Iris pigment epithelial cell (primary cell): ENCODE measurements at places on chromosomes 1 and 21.
A peak's percentile ranks its signal among the peaks of the same experiment; 100 is the strongest.

GRCh38 chr1:234555390-234556024, 54.5 kb downstream of the IRF2BP2 start:
- DNase-seq = no peak

GRCh38 chr1:110384581-110385321, 6.1 kb downstream of the SLC16A4 start:
- no peak for DNase-seq

DNA sequence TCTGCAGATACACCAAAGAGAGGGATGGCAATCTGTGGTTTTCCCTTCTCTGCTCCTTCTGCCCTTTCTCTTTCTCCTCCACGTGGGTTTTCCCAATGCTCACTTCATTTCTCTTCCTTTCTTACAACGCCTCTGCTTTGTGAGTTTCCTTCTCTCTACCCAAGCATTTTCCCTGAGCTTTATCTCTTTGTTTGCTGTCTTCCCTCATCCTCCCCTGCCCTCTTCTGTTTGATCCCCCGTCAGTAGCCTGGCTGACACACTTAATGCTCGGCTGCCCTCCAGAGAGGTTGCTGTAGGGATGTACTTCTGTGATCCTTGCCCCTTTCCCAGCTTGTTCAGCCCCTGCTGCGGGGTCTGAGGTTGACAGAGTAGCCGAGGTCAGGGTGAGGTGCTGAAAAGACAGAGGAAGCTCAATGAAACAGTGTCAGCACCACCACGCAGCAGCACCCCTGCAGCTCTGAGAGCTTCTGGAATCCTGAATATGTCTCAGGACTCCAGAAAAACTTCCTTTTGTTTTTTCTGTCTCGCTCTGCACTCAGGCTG, 6.0 kb downstream of the EDARADD start:
- DNase-seq = no peak

- DNase-seq = peak; percentile 10
These were observed 189.4 kb upstream of the FGGY start for GRCh38 chr1:59107516-59107915.

- DNase-seq = no peak
These were observed 67.6 kb downstream of the FHAD1 start for GRCh38 chr1:15314328-15315281.

GRCh38 chr1:29574871-29575270, 338.5 kb downstream of the PTPRU start:
- DNase-seq = no peak
